ENCODE measurements at places on chromosomes 7 and 10.
A peak's percentile ranks its signal among the peaks of the same experiment; 100 is the strongest.

DNA sequence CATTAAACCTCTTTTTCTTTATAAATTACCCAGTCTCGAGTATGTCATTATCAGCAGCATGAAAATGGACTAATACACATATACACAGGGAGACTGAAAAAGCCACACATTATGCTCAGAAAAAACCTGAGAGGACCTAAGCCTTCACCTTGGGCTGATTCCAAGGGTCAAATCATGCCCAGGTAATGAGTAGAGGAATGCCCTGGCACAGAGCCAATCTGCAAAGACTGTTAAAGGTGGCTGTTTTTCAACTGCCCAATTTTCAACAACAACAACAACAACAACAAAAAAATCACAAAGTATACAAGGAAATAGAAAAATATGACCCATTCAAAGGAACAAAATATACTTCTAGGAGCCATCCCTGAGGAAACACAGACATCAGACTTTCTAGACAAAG lies 220.2 kb upstream of the TBX20 start:
- no peak for DNase-seq

DNA sequence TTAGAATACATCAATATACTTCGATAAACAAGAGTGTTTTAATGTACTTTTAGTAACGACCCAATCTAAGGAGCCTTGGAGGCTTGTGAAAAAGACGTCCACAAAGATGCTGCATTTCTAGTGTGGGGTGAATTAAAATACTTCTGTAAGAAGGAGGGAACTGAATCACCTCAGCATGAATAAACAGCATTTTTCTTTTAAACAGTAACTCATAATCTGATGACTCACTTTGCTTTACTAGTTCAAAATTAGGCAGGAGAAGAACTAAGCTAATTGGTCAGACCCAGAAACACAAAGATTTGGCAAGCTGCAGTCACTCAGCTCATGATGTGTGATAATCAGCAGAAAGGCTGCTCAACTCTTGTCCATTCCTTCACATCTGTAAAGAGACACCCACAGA lies 24.2 kb downstream of the NCOA4 start:
- no peak for DNase-seq

- DNase-seq = peak; percentile 27
Measured at GRCh38 chr7:77439572-77439971, 23.4 kb upstream of the GSAP start.

- DNase-seq = no peak
Measured at GRCh38 chr7:2202361-2202761, 30.4 kb downstream of the MAD1L1 start.

- no peak for DNase-seq
Measured at GRCh38 chr10:86162036-86162435, 204.6 kb downstream of the GRID1 start.

All from amygdala (tissue), 56 donors.